ENCODE measurements at places on chromosomes 5 and 9.

- no peak for DNase-seq
These were observed 381.0 kb upstream of the IRX4 start for GRCh38 chr5:2263763-2264162.

- peak; percentile 21 for DNase-seq
These were observed 814 bp downstream of the KIF12 start for GRCh38 chr9:114098021-114098935.

- DNase-seq = no peak
These were observed 9.5 kb downstream of the CYFIP2 start for GRCh38 chr5:157275403-157275802.

DNA sequence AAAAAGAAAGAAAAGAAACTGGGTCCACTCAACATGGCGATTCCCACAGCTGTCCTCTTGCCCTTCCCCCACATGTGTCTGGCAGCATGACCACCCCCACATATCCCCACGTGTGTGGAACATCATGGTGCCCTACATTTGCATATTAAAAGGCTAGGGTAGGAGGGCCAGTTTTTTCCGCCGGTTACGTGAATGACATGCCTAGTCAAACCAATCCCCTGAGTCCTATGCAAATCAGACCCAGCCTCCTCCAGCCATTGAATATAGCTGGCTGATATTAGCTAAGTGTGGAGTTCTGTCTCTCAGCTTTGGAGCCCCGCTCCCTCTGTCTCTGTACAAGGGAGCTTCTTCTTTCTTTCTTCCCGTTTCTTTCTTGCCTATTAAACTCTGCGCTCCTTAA, 33.0 kb upstream of the CCDC112 start:
- no peak for DNase-seq

GRCh38 chr9:77885104-77885672, 146.4 kb downstream of the GNAQ start:
- no peak for DNase-seq
